ENCODE measurements at places on chromosomes 16 and 17. TPM values are rescaled to one million over a fixed set of nuclear protein-coding genes. Genes with fewer than 3 reads are reported as not detected.

DNA sequence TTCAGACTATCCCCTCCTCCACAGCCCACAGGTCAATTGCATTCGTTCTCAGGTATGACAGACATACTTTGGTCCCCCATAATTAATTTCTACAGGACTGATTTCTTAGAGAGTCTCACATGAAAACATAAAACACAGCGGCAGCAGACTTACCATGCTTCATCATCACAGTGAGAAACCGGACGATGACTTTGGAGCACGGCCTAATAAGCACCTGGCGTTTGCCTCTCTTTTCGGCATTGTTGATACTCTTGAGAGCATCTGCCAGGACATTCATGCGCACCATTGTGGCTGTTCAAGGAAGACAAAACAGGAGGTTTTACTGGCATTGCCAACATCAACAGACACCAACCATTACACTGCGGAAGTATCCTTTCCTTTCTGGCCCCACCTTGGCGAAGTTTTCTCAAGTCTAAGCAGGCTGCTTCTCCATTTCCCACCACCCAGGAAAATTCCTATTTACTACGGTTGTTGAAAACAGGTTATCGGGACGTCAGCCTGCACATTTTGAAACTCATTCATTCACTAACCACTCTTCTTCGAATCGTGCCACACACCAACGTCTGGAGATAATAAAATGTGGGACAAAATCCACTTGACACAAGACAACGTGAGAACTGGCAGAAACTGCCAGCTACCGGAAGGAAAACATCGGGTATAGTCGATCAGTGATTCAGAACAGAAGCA lies 1.2 kb downstream of the RPS15A start:
- no peak for DNase-seq
- peak overlapping the region; percentile 99 for H3K4me3 ChIP-seq
- H3K27me3 ChIP-seq: no peaks in the 10 kb centered on the region
- no peaks in the 10 kb centered on the region for H3K4me1 ChIP-seq
- H3K36me3 ChIP-seq: peaks cover 49% of the 10 kb centered on the region
- peak overlapping the region; percentile 97 for H3K27ac ChIP-seq

The TEX2 gene
- 15.6 TPM for total RNA-seq

The GDPD3 gene
- total RNA-seq: 1.5 TPM

- H3K27ac ChIP-seq: no peak overlapping the region
- peaks cover 12% of the 10 kb centered on the region for H3K36me3 ChIP-seq
- H3K27me3 ChIP-seq: no peaks in the 10 kb centered on the region
- DNase-seq: no peak
- no peak overlapping the region for H3K4me3 ChIP-seq
Observed at GRCh38 chr17:37133136-37133535, 184.4 kb downstream of the AATF start.

DNA sequence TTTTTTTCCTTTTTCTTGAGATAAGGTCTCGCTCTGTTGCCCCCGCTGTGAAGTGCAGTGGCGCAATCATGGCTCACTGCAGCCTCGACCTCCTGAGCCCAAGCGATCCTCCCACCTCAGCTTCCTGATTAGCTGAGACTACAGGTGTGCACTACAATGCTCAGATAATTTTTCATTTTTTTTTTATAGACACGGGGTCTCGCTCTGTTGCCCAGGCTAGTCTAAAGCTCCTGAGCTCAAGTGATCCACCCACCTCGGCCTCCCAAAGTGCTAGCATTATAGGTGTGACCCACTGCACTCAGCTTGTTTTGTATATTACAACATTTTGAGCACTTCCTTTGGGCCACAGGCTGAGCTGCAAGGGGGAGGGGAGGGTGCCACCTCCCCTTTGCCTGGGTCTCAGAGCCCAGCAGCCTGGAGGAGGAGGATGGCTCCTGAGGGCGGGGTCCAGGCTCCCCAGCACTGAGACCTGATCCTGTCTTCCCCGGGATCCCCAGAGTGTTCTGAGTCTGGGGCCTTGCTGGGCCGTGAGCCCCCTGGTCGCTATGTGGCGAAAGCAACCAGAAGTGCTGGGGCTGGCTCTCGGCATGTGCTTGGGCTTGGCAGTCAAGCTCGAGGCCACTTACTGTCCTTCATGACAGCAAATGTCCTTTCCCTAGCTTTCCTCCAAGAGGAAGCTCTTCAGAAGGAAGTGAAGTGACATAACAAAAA lies 8.1 kb downstream of the DEF8 start:
- H3K4me1 ChIP-seq: peaks cover 3% of the 10 kb centered on the region
- DNase-seq: no peak
- H3K27me3 ChIP-seq: no peaks in the 10 kb centered on the region
- H3K36me3 ChIP-seq: no peaks in the 10 kb centered on the region

The AOC3 gene
- total RNA-seq: 2.1 TPM

GRCh38 chr16:77594799-77595596 lies 127.3 kb upstream of the NUDT7 start:
- no peaks in the 10 kb centered on the region for H3K36me3 ChIP-seq
- no peak overlapping the region for H3K4me3 ChIP-seq
- H3K27ac ChIP-seq: no peak overlapping the region
- no peak for DNase-seq

The ADAP2 gene
- total RNA-seq: 1.1 TPM
